ENCODE measurements at places on chromosomes 2 and 18. TPM values are rescaled to one million over a fixed set of nuclear protein-coding genes. Genes with fewer than 3 reads are reported as not detected.

The STEAP3 gene
- total RNA-seq = 1.7 TPM

The RABL2A gene
- total RNA-seq = 8.3 TPM

The SMARCAL1 gene
- 16.0 TPM for total RNA-seq

The MC2R gene
- not detected for total RNA-seq

The FNDC4 gene
- 87.1 TPM for total RNA-seq

The DRC1 gene
- total RNA-seq = not detected

The MOCOS gene
- 2.9 TPM for total RNA-seq

The ITGB1BP1 gene
- 68.5 TPM for total RNA-seq

The ZSWIM2 gene
- total RNA-seq = not detected

The EIPR1 gene
- total RNA-seq = 26.8 TPM

The ACADL gene
- 0.26 TPM for total RNA-seq

The BBS5 gene
- total RNA-seq = 5.7 TPM

The CYRIA gene
- 1.5 TPM for total RNA-seq

The NFU1 gene
- 48.7 TPM for total RNA-seq

The CRYGD gene
- not detected for total RNA-seq
